ENCODE measurements at places on chromosomes 6 and 20. TPM values are rescaled to one million over a fixed set of nuclear protein-coding genes. Genes with fewer than 3 reads are reported as not detected.

Gene DDR1
- polyA plus RNA-seq: 16.9 TPM

Gene WFDC12
- not detected for polyA plus RNA-seq

Gene OPRM1
- polyA plus RNA-seq: not detected

Gene ECT2L
- not detected for polyA plus RNA-seq

Gene HRH3
- polyA plus RNA-seq: not detected

Gene ZNF512B
- 1.5 TPM for polyA plus RNA-seq

Gene SRXN1
- 58.6 TPM for polyA plus RNA-seq

Gene RIPOR2
- polyA plus RNA-seq: 3.3 TPM

Gene OR2J3
- not detected for polyA plus RNA-seq

Gene KCNK5
- polyA plus RNA-seq: not detected

Gene RPL7L1
- 88.2 TPM for polyA plus RNA-seq

Gene BTNL2
- polyA plus RNA-seq: not detected

Gene MUC21
- polyA plus RNA-seq: not detected

Gene SMLR1
- not detected for polyA plus RNA-seq

Gene OR2B6
- not detected for polyA plus RNA-seq

DNA sequence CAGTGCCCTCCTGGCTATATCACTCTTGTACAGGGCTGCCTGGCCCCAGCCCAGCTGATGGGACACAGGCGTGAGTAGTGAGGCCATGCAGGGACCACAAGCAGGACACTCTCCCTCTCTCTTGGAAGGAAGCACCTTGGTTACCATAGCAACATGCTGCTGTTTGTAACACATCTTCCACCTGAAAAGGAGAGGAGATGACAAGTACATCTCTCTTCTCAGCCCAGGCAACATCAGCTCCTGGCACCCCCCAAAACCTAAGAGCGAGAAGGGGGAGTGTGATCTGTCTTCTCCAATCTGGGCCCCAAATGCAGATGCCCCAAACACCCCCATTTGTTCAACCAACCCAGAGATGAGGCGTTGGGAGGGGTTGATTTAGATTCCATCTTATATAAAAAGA is 49.9 kb downstream of the KCNB1 start:
- no peak overlapping the region for H3K4me3 ChIP-seq
- H3K27me3 ChIP-seq: peaks cover 34% of the 10 kb centered on the region
- no peak for DNase-seq
- H3K27ac ChIP-seq: no peak overlapping the region

DNA sequence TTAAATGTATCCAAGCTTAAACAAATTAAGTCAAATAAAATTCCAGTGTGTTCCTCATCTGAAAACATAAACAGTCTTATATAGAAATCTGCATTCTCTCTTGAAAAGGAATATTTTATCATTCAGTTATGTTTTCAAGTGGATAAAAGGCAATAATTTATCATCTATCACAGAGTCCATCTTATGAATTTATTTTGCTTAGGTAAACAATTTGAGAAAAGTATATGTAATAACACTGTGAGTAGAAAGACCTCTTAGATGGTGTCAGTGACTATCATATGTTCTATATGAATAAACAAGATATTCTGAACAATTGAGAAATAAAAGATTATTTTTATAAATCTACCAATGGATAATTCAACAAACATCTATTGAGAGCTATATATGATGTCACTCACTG is 397.6 kb upstream of the GJE1 start:
- H3K4me3 ChIP-seq: no peak overlapping the region
- no peak for DNase-seq
- no peaks in the 10 kb centered on the region for H3K36me3 ChIP-seq
- no peaks in the 10 kb centered on the region for H3K27me3 ChIP-seq

- no peak for DNase-seq
- no peak overlapping the region for H3K27ac ChIP-seq
- no peaks in the 10 kb centered on the region for H3K36me3 ChIP-seq
- H3K4me3 ChIP-seq: no peak overlapping the region
These were observed 17.6 kb downstream of the NOL4L start for GRCh38 chr20:32567384-32568178.

- no peak overlapping the region for H3K4me3 ChIP-seq
- no peaks in the 10 kb centered on the region for H3K27me3 ChIP-seq
- no peak overlapping the region for H3K27ac ChIP-seq
- H3K4me1 ChIP-seq: peaks cover 20% of the 10 kb centered on the region
- peaks cover 3% of the 10 kb centered on the region for H3K36me3 ChIP-seq
- peak; percentile 21 for DNase-seq
These were observed 108.9 kb upstream of the EMILIN3 start for GRCh38 chr20:41475503-41475902.

GRCh38 chr20:40575851-40576250 is 113.2 kb downstream of the MAFB start:
- no peak overlapping the region for H3K4me3 ChIP-seq
- no peaks in the 10 kb centered on the region for H3K36me3 ChIP-seq
- no peak for DNase-seq
- peaks cover 10% of the 10 kb centered on the region for H3K27me3 ChIP-seq
- no peaks in the 10 kb centered on the region for H3K4me1 ChIP-seq

GRCh38 chr6:43736211-43736786 is 33.7 kb upstream of the VEGFA start:
- H3K4me1 ChIP-seq: no peaks in the 10 kb centered on the region
- no peaks in the 10 kb centered on the region for H3K27me3 ChIP-seq
- no peak for DNase-seq
- no peak overlapping the region for H3K27ac ChIP-seq

- H3K4me3 ChIP-seq: peak overlapping the region; percentile 96
- peaks cover 5% of the 10 kb centered on the region for H3K36me3 ChIP-seq
- no peaks in the 10 kb centered on the region for H3K27me3 ChIP-seq
- H3K27ac ChIP-seq: peak overlapping the region; percentile 77
- peak; percentile 54 for DNase-seq
These were observed 1.5 kb downstream of the PBX2 start for GRCh38 chr6:32188381-32189068.

- H3K27me3 ChIP-seq: no peaks in the 10 kb centered on the region
These were observed 148.9 kb downstream of the CEBPB start for GRCh38 chr20:50339466-50339901.

GRCh38 chr20:2104236-2104635 is 2.6 kb downstream of the STK35 start:
- no peaks in the 10 kb centered on the region for H3K27me3 ChIP-seq
- H3K27ac ChIP-seq: peak overlapping the region; percentile 95
- H3K4me1 ChIP-seq: peaks cover 29% of the 10 kb centered on the region
- DNase-seq: no peak
- peaks cover 9% of the 10 kb centered on the region for H3K36me3 ChIP-seq

GRCh38 chr20:23127506-23128279 is 41.6 kb upstream of the CD93 start:
- no peaks in the 10 kb centered on the region for H3K36me3 ChIP-seq
- DNase-seq: no peak
- no peak overlapping the region for H3K27ac ChIP-seq
- H3K4me3 ChIP-seq: no peak overlapping the region
- H3K27me3 ChIP-seq: no peaks in the 10 kb centered on the region

DNA sequence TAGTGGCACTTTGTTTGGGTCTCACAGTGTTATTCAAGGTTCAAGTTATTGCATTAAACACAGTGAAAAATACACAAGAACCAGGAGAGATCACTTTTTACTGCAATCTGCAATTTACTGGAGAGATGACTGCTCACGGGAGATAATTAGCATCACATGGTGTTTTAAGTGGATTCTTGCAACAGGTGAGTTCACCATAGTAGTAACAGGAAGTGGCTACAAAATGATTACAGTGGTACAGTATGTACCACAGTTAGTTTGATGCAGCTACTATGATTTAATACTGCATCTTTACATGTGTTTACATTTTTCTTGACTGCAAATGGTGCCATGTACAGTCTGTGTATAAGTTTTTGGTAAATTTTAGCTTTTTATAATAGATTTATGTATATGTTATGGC is 96.5 kb upstream of the SCP2D1 start:
- H3K4me1 ChIP-seq: peaks cover 2% of the 10 kb centered on the region
- no peak overlapping the region for H3K4me3 ChIP-seq
- no peak for DNase-seq

GRCh38 chr6:35603326-35604202 is 85.2 kb downstream of the FKBP5 start:
- H3K27me3 ChIP-seq: no peaks in the 10 kb centered on the region
- DNase-seq: peak; percentile 30
- no peaks in the 10 kb centered on the region for H3K36me3 ChIP-seq
- no peak overlapping the region for H3K27ac ChIP-seq
- peaks cover 39% of the 10 kb centered on the region for H3K4me1 ChIP-seq

DNA sequence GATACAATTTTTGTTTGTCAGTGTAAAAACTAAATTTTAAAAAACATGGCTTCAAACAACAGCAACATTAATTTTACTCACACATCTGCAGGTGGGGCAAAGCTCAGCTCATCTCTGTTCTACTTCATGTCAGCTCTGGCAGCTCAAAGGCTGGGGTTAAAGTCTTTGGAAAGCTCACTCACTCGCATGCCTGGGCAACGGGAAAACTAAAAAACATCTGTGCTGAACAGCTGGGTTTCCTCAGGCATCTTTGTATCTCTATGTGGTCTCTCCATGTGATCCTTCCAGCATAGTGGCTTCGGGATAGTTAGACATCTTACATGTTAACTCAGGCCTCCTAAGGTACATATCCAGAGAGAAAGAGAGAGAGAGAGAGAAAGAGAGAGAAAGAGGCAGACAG is 499.6 kb downstream of the RFPL4B start:
- no peaks in the 10 kb centered on the region for H3K27me3 ChIP-seq
- H3K4me3 ChIP-seq: no peak overlapping the region
- H3K36me3 ChIP-seq: no peaks in the 10 kb centered on the region
- no peak overlapping the region for H3K27ac ChIP-seq

DNA sequence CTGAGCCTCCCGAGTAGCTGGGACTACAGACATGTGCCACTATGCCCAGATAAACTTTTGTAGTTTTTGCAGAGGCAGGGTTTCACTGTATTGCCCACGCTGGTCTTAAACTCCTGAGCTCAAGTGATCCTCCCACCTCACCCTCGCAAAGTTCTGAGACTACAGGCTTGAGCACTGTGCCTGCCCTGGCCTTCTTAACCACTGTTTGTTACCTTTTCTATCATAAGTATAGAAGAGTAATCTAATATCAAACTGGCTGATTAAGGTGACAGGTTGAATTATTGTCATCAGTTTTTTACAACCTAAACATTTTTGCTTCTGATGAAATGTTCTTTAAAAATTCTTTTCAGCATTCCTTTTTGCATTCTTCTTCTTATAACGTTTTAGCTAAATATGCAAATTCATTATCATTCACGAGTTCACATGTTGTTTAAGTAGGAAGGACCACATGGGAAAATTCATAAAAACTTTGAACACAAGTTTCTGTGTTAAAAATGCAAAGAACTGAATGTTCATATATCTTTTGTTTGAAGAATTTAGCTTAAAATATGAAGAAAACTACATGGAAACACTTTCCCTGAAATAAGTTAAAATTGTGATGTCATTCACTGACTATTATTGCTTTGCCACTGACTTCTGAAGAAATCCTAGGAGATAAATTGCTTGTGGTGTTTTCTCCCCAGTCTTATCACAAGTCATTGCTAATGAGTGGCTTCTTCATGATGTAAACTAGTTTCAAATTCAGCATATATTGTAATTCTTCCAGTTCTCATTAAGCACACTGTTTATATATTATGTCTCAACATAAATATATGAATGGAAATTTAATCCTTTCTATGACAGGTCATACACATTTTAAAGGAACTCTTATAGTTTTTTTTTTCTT is 106.7 kb downstream of the ADGRB3 start:
- no peak for DNase-seq
- H3K27me3 ChIP-seq: no peaks in the 10 kb centered on the region
- H3K4me1 ChIP-seq: no peaks in the 10 kb centered on the region
- no peaks in the 10 kb centered on the region for H3K36me3 ChIP-seq

DNA sequence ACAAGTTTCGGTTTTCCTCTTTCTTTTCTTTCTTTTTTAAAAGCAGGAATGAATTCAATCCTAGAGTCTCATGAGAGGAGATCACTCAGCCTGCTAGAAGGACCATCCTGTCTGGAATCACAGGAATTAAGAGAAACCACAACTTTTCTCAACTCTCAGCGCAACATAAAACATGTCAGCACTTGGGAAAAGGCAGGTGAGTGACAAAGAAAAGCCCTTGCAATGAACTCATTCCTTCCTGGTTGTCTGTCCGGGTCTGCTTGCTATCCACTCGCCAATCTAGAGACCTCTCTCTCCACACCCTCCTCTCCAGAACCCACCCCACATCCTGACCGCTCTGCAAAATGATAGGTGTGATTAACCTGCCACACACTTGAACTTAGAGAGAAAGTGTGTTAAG is 253.8 kb downstream of the LY86 start:
- DNase-seq: no peak
- H3K4me3 ChIP-seq: no peak overlapping the region
- no peaks in the 10 kb centered on the region for H3K4me1 ChIP-seq

- H3K27me3 ChIP-seq: no peaks in the 10 kb centered on the region
- peaks cover 19% of the 10 kb centered on the region for H3K4me1 ChIP-seq
- no peaks in the 10 kb centered on the region for H3K36me3 ChIP-seq
- no peak for DNase-seq
These were observed 38.5 kb upstream of the DEK start for GRCh38 chr6:18302561-18303439.

DNA sequence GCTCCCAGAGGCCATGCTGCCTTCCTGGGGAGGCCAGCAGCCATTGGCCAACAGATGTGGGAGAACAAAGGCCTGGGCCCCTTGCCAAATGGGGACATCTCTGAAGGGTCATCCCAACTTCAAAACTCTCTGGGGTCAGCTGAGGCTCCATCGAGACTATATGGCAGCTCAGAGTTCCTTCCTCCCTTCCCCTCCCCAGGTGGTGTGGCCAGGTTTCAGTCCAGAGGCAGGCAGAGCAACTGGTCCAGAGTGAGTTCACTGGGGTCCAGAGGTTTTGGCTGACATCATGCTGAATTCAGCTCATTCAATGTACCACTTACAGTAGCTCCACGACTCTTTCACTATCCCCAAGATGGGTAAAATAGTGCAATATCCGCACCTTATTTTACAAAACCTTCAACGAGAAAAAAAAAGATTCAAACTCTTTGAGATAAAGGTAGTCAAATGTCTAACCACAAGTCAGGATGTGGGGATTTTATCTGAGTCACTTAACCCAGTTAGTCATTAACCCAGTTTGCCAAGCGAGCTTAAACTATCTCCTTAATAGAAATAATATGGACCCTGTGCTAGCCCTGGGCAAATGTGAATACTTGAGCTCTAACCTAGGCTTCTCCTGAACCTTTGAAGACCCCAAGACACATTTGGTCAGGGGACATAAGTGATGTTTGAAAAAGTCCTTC is 108.4 kb upstream of the PLEKHG1 start:
- H3K27ac ChIP-seq: no peak overlapping the region
- 0 out of 2 replicates have a peak, but pooled peaks cover 10% of the 10 kb centered on the region for H3K27me3 ChIP-seq
- peak; percentile 75 for DNase-seq

DNA sequence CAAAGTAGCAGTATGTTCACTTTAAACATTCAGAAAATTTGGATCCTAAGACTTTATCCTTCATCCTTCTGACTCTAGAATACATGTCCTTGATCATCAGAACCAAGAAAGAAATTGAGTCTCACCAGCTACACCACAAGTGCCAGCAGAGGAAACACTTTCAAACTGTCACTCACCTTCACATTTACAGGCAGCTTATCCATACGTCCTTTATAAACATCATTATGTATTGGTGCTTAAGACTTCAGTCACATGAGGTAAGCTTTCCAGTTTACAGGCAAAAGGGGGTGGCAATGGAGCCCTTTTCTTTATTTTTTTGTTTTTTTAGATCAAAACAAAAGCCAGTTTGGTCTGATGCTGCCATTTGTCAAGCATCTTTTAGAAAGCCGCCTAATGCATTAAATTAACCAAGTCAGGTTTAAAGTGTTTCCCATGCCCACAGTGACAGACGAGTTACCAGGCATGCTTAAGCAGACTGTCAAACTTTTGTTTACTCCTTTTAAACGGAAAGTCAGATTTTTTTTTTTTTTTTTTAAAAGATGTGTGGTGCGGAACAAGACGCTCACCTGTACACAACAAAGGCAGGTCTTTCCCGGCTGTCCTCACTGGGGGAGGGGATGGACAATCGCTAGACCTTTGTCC is 952 bp upstream of the BRPF3 start:
- peak; percentile 22 for DNase-seq
- no peak overlapping the region for H3K27ac ChIP-seq
- H3K36me3 ChIP-seq: no peaks in the 10 kb centered on the region
- 0 out of 2 replicates have a peak, but pooled peaks cover 5% of the 10 kb centered on the region for H3K4me1 ChIP-seq
- H3K4me3 ChIP-seq: peak overlapping the region; percentile 85

All from GM23248 (cell line).